Stimulated activated CD8-positive, alpha-beta memory T cell treated with anti-CD3 and anti-CD28 coated beads, Interleukin-4, amount 100 ng/mL, for 4 hours (primary cell): ENCODE measurements at places on chromosomes 5 and 9.

DNA sequence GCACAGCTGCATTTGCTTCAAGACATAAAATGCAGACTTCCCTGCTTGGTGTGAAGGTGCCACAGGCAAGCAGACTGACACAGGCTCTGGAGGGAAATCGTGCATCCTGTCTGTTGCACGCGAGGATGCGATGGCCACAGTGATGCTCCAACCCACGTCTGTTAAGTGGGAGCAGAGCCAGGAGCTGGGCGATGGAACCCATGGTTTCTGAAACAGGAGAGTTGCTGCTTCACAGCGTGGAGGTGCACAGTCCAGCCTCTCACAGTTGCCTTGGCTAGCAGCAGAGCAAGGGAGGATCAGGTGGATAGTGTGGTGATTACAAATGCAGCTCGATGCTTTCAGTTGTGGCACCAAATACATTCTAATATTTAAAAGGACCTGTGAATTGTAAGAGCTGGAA, 108.8 kb downstream of the TENT4A start:
- DNase-seq, result no peak

DNA sequence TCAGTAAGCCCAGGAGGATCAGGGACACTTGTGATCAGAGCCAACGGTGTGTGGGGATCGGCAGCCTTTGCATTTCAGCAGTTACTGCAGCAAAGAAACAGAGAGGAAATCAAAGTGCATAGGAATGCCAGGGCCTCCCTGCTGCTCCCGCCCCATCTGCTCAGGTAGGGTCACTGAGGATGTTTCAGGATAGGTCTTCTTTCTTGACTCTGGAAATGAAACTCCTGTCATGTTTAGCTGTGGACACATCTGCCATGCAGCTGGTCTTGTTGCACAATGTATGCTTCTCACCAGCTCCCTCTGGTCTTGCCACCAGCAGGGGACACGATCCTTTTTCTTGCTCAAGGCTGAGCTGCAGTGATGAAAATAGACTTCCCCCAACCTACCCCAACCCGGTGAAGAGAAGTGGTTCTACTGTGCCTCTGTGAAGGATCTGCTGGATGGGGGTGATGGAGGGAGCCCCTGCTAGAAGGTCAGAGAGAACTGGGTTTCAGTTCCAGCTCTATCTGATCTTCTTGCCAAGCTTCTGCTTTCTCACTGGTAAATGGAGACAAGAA, 185.2 kb upstream of the KLF4 start:
- DNase-seq, result no peak

DNA sequence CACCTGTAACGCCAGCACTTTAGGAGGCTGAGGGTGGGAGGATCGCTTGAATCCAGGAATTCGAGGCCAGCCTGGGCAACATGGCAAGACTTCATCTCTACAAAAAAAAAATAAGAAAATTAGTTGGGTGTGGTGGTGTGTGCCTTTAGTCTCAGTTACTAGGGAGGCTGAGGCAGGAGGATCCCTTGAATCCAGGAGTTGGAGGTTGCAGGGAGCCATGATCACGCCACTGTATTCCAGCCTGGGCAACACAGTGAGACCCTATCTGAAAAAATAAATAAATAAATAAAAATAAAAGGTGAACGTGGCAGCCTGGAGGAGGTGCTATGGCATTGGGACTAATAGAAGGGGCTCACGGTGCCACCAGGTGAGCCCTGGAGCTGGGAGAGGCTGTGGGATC, 7.1 kb downstream of the FGFR4 start:
- no peak for DNase-seq

DNA sequence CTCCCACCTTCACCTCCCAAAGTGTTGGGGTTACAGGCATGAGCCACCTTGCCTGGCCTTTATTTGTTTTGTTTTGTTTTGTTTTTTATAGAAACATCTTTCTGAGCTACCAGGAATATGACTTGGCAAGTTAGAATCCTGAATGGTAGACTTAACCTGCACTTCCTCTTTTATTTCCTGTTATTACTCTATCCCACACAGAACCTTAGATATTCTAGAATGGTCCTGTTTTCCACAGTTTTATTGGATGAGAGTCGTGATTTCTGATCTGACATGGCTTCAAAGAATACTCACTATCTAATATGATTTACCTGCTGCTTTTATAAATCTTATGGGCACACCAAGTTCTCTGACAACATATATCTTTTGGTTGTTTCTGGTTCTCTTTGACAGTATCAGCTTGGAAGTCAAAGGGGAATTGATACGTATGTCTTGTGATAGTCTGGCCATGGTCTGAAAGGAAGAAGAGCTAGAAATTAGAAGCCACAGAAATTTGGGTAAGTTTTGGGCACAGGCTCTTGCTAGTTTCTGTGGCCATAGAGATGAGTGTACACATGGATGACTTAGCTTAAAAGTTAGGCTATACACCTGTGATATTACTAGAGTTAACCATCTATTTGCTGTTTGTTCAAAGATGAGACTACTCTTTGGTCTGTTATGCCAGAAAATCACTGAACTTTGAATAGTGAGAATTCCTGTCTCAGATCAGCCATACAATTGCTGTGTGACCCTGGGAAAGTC, 4.7 kb upstream of the PANK3 start:
- DNase-seq, result no peak

DNA sequence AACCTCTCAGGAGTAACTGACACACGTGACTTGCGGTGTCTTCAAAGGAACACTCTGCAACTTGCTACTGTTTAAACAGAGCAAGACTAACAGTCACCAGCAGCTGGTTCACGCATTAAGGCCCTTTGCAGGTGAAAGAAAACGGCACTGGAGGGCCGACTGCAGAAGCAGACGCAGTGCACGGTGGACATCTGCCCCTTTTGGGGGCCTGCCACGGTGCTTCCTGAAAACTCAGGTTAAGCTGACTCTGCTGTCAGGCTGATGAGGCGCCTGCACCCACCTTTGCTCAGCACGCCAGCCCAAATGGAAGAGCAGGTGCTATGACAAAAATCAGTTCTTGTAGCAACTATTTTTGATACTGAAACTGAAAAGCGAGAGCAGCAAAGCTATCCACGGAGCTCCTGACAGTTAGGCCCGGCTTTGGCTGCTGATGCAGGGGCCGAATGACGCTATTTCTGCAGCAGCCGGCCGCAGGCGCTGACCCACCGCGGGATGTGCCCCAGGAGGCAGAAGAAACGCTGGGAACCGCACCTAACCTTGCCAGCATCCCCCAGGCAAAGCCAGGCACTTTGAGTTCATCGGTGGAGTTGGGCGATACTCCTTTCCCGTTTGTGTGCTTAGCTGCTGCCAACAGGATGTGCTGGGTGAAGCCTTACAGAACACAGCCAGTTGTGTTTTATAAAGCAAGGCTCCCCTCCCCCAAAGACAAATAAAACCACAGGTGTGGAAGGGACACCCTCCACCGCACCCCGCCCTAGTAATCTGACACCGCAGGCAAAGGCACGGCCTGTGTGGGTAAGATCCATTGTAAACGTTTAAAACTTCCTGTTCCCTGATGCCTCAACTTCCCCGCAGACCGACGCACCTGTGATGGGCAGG, 21.1 kb upstream of the TERT start:
- no peak for DNase-seq

GRCh38 chr5:87229780-87230179, 37.9 kb upstream of the RASA1 start:
- no peak for DNase-seq

GRCh38 chr5:103402851-103403250, 144.3 kb downstream of the MACIR start:
- no peak for DNase-seq

- no peak for DNase-seq
Measured at GRCh38 chr9:134628354-134628736, 13.3 kb upstream of the COL5A1 start.

GRCh38 chr5:59831326-59832010, 62.1 kb downstream of the PDE4D start:
- DNase-seq, result no peak

GRCh38 chr9:121368138-121368522, 1.9 kb downstream of the STOM start:
- no peak for DNase-seq

- DNase-seq, result no peak
Measured at GRCh38 chr5:38776149-38776896, 69.5 kb upstream of the OSMR start.

- DNase-seq, result no peak
Measured at GRCh38 chr5:168875832-168876231, 296.7 kb upstream of the PANK3 start.

- DNase-seq, result no peak
Measured at GRCh38 chr5:19777363-19777762, 210.6 kb downstream of the CDH18 start.

DNA sequence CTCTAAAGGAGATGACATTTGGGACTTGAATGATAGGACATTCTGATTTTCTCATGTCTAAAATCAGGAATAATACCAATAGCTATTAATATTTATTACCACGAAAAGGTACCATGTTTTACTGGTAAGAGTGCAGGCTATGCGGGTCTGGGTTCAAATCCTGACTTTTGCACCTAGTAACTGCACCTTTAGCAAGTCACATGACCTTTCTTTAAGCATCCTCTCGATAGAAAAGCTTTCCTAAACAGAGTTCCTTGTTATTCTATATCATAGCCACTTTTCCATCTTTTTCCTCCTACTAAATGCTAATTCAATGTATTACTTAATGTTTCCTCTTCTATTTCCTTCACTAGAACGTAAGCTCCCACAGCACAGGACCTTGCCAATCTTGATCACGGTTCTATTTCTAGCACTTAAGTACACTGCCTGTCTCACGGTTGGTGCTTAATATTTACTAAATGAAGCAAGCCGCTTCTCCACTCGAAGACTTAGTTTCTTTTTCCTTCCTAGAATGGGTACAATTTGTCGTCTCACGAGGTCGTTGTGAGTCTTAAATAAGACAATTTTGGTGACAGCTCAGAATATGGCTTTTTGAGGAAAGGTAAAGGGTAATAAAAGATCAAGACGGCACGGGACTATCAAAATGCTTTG, 816 bp downstream of the RBM18 start:
- no peak for DNase-seq

DNA sequence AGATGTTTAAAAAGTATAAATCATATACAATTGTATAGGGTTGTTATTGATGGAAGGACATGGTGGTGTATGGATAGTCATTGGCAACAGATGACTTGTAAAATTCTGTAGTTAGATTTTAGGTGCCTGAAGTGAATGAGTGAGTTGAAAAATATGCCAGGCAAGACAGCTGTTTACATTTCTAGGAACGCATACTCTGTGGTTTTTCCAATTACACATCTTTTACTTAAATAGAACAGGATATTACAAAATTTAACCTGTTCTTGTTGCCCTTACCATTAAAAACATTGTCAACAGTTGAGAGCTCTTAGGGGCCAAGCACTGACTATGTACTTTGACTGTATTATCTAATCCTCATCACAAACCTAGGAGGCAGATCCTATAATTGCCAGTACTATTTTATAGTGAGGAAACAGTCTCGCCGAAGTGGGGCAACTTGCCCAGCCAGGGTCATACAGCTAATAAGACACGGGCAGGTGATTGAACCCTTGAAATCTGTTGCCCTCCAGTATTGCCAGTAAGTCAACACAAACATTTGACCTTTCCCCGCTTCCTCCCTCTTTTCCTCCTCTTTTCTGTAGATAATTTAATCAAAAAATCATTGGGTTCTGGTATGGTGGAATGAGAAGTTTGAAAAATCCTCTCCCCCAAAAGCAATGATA, 88.6 kb downstream of the MACROH2A1 start:
- DNase-seq, result no peak

GRCh38 chr9:129726322-129727160, 26.3 kb downstream of the PTGES start:
- peak; percentile 21 for DNase-seq

DNA sequence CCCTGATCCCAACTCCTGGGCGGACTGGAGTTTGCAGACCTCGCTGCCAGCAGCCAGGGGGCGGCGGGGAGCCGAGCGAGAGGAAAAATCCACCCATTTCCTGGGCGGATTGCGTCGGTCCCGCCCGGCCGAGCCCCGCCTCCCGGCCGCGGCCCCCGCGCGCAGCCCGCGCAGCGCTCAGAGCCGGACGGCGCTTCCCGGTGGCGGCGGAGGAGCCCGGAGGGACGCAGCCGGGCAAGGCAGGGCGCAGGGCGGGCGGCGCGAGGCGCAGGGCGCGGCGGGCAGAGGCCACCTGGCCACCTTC, at the start of gene OLFM1:
TSS of gene OLFM1 (plus strand) at position 180 of the 304 bp plus-strand sequence. CDS start 322 bp downstream, outside the sequence.
- DNase-seq, result no peak

DNA sequence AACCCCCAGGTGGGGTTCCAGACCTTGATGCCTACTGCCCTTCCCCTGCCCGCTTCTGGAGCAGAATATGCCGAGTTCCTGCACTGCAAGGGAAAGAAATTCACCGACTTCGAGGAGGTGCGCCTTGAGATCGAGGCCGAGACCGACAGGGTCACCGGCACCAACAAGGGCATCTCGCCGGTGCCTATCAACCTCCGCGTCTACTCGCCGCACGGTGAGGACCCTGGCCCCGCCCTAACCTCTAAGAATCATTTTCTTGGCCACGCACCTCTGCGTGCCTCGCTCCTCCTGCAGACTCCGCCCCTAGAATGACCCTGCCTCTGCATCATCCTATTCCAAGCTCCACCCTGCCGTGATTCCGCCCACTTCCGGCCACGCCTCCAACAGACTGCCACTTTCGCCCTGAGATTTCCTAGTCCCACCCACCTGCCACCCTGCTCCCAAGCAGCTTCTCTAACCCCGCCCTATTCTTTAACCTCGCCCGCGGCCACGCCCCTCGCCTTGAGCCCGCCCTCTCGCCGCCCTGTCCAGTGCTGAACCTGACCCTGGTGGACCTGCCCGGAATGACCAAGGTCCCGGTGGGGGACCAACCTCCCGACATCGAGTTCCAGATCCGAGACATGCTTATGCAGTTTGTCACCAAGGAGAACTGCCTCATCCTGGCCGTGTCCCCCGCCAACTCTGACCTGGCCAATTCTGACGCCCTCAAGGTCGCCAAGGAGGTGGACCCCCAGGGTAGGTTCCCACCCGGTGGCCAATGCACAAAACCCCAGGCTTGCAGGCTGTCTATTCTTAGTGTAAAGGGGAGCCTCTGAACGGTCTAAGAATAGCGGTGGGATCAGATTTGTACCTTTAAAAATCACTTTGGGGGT, 15.6 kb downstream of the DNM1 start:
- peak; percentile 82 for DNase-seq

GRCh38 chr9:125438506-125439433, 177.1 kb downstream of the GAPVD1 start:
- no peak for DNase-seq

DNA sequence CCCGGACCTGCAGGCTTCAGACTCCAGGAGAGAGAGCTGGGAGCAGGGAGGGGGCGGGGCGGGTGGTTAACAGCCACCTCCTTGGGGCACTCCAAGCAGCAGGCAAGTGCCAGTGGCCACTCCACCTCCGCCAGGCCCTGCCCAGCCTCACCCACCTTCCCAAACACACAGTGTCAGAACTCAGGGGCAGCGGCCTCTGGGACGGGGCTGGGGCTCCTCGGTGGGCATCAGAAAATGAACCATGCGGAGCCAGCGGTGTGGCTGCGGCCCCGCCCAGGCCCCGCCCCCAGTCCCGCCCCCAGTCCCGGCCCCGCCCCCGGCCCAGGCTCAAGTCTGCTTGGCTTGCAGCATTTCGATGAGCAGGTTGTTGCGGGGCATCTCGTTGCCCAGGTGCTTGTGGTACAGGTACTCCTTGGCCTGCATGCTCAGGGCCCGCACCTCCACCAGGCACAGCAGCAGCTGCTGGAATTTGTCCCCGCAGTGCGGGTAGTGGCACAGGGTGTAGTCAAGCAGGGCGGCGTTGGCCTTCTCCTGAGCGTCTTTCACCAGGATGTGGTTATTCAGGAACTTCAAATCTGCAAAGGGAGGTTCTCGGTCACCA, 24.7 kb downstream of the NR5A1 start:
- DNase-seq, result no peak

GRCh38 chr9:98097836-98098235, 21.2 kb downstream of the TRIM14 start:
- no peak for DNase-seq

GRCh38 chr5:55459572-55459971, 75.2 kb downstream of the PLPP1 start:
- no peak for DNase-seq

- DNase-seq, result no peak
Measured at GRCh38 chr9:4666042-4666699, at the start of gene SPATA6L. TSS of gene SPATA6L (minus strand) at chr9:4666480. CDS start at chr9:4666250, 230 bp downstream.
